ENCODE measurements at places on chromosomes 7 and 10.

DNA sequence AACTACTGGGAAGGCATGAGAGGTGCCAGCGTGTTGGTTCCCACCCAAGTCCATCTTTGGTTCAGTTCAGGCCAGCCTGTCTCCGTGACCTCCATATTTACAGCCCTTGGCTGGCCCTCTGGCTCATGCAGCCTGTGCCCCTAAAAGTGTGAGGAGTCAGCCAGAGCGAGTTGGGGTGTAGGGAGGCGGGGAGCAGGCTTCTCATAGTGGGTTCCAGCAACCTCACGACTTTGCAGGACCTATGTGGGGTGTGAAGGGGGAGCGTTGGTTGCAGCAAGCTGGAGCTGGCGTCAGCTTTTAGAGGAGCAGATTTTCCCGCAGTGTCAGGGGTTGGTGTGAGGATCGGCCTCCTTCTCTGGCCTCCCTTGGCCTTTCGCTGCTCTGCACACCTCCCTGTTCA lies 9.8 kb downstream of the TSPAN14 start:
- no peak for DNase-seq

GRCh38 chr7:7505915-7506314 lies 29.8 kb downstream of the COL28A1 start:
- no peak for DNase-seq

- no peak for DNase-seq
Observed at GRCh38 chr10:17196045-17196444, 5.4 kb downstream of the TRDMT1 start.

GRCh38 chr7:127761196-127761595 lies 109.2 kb downstream of the SND1 start:
- DNase-seq = no peak

Data from GM12878 (cell line).